ENCODE measurements at places on chromosomes 11 and 22. TPM values are rescaled to one million over a fixed set of nuclear protein-coding genes. Genes with fewer than 3 reads are reported as not detected.

The BIK gene
- not detected for total RNA-seq

DNA sequence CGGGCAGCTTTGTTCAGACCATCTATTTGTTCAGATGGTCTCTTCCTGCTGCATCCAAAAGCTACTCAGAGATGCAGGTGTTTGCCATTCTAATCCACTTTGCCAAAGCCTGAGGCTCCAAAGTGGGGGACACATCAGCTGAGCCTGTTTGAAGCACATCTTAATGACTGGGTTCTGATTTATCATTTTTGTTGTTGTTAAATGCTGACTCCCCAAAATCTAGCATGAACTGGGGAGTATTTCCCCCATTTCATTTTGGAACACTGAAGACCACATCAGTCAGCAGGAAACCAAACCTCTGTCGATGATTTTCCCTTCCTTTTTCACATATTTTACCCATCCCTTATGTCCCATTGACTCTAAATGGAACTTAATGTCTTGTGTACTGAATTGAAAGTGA is 262.6 kb downstream of the NTM start:
- no peak for DNase-seq
- H3K4me1 ChIP-seq, result no peaks in the 10 kb centered on the region
- H3K36me3 ChIP-seq, result no peaks in the 10 kb centered on the region
- H3K4me3 ChIP-seq, result no peak overlapping the region
- no peaks in the 10 kb centered on the region for H3K27me3 ChIP-seq

DNA sequence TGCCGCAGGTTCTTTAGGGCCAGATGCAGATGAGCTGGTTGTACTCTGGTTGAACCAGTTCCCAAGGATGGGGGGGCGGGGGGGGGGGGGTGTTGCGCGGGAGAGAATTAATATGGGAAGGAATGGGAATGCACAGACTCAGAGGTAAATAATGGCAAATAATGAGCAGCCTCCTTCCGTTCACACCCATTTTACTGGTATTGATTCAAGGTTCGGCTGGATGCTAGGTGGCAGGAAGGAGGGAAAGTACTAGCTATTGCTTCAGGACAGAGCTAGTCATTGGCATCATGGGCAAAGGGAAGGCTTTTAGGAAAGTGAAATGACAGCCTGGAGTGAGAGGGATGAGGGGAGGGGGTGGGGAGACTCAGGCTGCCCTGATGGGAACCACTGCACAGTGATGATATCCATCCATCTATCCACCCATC is at the start of gene VSTM5:
Gene VSTM5 (minus strand): TSS at position 25 of the 425 bp plus-strand sequence. CDS start 116 bp downstream, outside the sequence.
- no peaks in the 10 kb centered on the region for H3K4me1 ChIP-seq
- DNase-seq, result no peak
- no peaks in the 10 kb centered on the region for H3K36me3 ChIP-seq
- H3K4me3 ChIP-seq, result peak within 1 kb of the TSS; percentile 62
- no peak within 1 kb of the TSS for H3K27ac ChIP-seq

DNA sequence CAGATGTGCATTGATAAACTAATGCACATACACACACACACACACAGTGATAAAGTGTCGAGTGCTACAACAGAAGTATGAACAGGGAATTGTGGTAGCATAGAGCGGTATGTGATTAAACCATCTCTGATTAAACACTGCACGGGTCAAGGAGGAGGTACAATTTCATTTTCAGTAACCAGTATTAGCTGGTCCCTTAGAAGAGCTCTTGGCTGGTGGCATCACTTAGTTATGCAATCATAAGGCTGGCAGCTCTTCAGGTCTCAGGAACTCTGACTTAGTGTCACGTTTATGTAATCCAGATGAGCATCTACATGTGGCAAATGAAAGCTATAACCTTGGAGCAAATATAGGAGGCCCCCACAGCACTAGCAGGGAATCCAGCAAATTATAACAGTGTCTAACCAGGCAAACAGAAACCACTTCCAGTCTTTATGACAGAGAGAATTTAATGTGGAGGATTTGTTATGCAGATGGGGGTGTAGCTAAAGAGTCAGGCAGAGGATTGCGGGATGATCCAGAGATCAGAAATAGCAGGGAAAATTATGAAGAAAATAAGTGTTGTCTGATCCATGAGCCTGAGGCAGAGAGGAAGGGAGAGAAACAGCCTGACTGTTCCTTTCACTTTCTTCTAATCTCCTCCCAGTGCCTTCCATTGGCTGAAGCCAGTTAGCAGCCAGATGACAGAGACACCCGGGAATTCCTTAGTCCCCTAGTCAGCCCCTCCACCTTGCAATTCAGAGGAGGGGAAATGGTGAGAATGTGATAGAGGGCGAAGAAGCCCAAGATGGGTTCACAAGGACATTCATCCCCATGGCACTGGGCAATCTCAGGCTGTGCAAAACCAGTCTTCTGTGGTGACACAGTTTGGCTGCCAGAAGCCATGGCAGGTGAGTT is 533.1 kb upstream of the TENM4 start:
- H3K36me3 ChIP-seq, result no peaks in the 10 kb centered on the region
- H3K27me3 ChIP-seq, result no peaks in the 10 kb centered on the region
- DNase-seq, result no peak
- no peak overlapping the region for H3K4me3 ChIP-seq
- no peak overlapping the region for H3K27ac ChIP-seq
- no peaks in the 10 kb centered on the region for H3K4me1 ChIP-seq

GRCh38 chr22:16824716-16825687 is at the start of gene XKR3:
XKR3 (minus strand) TSS chr22:16825411; CDS start chr22:16808073, 17,338 bp downstream.
- DNase-seq, result no peak
- H3K4me1 ChIP-seq, result no peaks in the 10 kb centered on the region
- no peak within 1 kb of the TSS for H3K27ac ChIP-seq
- H3K4me3 ChIP-seq, result peak within 1 kb of the TSS; percentile 35
- H3K27me3 ChIP-seq, result no peaks in the 10 kb centered on the region

- no peak for DNase-seq
- no peaks in the 10 kb centered on the region for H3K27me3 ChIP-seq
- H3K36me3 ChIP-seq, result no peaks in the 10 kb centered on the region
- H3K4me1 ChIP-seq, result peaks cover 5% of the 10 kb centered on the region
- no peak overlapping the region for H3K27ac ChIP-seq
Observed at GRCh38 chr11:27696961-27697360, 3.3 kb downstream of the BDNF start.

DNA sequence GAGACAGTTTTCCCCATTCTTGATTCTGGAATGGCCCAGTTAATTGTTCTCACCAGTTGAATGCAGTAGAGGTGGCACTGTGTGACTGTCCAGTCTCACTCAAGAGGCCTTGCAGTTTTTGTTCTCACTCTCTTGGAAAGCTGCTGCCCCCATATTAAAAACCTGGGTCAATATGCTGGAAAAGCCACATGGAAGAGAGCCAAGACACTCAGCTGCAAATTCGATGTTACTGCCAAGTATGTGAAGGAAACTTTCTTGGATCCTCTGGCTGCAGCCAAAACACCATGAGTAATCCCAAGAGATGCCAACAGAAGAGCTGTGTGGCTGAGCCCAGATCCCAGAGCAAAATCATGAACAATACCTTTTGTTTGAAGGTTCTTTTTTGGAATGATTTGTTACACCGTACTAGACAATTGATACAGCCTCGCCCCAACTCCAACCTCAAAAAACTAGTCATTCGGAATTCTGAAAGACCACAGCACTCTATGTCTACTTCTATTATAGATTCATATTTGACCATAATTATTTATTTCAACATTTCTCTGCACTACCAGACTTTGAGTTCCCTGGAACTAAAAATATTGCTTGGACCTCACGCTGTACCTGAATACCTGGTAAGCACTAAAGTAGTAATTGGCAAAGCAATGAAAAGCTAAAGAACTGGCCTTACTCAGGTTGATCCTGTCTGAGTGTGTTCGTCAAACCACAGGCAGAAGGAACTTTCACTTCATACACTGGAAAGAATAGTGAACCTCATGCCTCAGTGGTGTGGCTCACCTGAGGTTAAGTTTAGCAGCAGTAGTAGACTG is 378.8 kb downstream of the ETS1 start:
- no peak overlapping the region for H3K4me3 ChIP-seq
- H3K36me3 ChIP-seq, result no peaks in the 10 kb centered on the region
- no peaks in the 10 kb centered on the region for H3K27me3 ChIP-seq
- no peak overlapping the region for H3K27ac ChIP-seq
- H3K4me1 ChIP-seq, result no peaks in the 10 kb centered on the region

DNA sequence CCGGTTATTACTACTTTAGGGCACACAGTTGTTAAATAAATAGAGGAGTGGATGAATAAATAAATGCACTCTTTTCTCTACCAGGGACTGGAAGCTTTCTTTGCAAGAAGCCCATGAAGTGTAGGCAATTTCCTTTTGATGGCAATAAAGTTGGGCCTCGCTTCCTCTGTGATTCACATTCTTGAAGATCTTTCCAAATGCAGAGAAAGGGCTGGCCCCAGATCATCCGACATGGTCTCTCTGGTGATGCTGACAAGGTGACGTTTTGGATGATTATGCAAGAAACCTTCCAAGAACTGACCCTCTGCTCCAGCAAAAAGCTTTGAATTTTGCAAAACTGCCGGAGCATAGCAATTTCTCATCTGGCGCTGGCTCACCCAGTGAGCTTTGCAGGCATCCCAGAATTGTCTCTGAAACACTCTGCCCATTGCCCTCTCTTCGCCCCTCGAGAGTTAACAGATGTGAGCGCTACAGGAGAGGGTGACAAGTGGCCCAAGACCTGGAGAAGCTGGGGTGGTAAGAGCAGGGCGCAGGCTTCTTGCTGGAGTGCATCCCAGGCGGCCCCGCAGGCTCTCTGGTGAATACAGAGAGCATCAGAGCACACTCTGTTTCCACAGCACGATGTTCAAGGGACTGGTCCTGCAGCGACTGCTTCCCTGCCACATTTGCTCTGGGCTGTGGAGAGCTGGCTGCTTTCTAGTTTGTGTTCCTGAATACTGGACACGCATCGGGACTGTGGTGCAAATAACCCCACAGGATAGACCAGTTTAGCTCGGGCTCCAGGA is 11.5 kb upstream of the IFT27 start:
- peaks cover 5% of the 10 kb centered on the region for H3K27me3 ChIP-seq
- no peak overlapping the region for H3K27ac ChIP-seq
- H3K36me3 ChIP-seq, result no peaks in the 10 kb centered on the region
- no peaks in the 10 kb centered on the region for H3K4me1 ChIP-seq
- DNase-seq, result no peak

Measured in psoas muscle (tissue), 8 donors.